ENCODE measurements at places on chromosomes 6 and 20.

GRCh38 chr20:38193586-38194105 is 28.6 kb upstream of the TGM2 start:
- DNase-seq: no peak

GRCh38 chr6:18155864-18156421 is 721 bp downstream of the KDM1B start:
- DNase-seq: peak; percentile 30

- no peak for DNase-seq
These were observed 32.4 kb downstream of the TAF11 start for GRCh38 chr6:34855463-34855862.

- no peak for DNase-seq
These were observed 2.8 kb downstream of the TMC2 start for GRCh38 chr20:2538931-2539720.

DNA sequence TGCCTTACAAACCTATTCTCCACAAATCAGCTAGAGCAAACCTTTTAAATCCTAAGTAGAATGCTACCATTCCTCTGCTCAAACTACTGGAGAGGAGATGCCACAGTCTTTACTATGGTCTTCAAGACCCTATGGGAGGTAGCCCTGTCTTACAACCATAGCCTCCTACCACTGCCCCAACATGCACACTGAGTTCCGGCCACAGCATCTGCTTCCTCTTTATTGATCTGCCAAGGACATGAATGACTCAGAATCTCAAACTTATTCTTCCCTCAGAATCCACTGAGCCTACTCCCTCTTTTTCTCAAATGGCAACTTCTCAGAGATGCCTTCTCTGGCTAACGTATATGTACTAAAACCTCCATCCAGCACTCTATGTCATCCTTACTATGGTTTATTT is 12.2 kb upstream of the ANKEF1 start:
- DNase-seq: no peak

GRCh38 chr6:108952776-108953486 is 104.7 kb downstream of the ARMC2 start:
- no peak for DNase-seq

- no peak for DNase-seq
These were observed 155.2 kb downstream of the NFATC2 start for GRCh38 chr20:51387125-51387875.

- no peak for DNase-seq
These were observed 5.0 kb upstream of the BHLHE23 start for GRCh38 chr20:63011798-63012197.

GRCh38 chr6:168216117-168216516 is 103.5 kb downstream of the DACT2 start:
- DNase-seq: no peak

- DNase-seq: no peak
These were observed 8.7 kb upstream of the CCR6 start for GRCh38 chr6:167113935-167114910.

DNA sequence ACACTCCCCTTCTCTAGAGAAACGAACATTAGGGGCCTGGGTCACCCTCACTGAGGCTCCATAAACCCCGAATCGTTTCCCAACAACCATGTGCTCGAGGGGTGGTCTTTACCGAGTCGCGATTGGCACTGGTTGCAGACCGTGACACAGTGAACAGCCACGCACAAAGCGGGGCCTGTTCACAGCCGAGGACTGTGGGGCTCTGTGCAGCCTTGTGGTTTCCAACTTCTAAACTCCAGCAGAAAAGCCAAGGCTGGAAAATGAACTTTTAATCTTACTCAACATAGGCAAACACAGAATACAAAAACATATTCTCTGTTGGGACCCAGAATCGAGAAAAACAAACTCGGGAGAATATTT is 19.0 kb downstream of the RRBP1 start:
- DNase-seq: no peak

GRCh38 chr20:33444797-33445560 is 1.4 kb upstream of the SNTA1 start:
- DNase-seq: peak; percentile 27

GRCh38 chr20:7332169-7332568 is 564.7 kb downstream of the BMP2 start:
- DNase-seq: no peak
